ENCODE measurements at places on chromosomes 11 and 22.

DNA sequence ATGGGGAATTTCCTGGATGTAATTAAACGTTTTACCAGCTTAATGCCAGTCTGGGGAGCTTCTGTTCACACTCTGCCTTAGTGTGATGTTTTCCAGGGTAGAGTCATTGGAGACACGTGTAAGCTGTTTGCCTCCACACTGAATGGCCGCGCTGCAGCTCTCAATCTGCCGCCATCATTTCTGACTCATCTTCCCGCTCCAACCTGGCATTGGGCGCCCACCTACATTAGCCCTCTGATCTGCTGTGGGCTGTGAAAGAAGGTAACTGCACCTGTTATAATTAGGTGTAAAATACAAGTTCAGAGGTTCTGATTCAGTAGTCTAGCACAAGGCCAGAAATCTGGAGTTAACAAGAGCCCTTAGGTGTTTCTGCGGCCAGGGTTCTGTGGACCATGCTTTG, 54.6 kb downstream of the MN1 start:
- DNase-seq = no peak

- no peak for DNase-seq
Measured at GRCh38 chr11:112121981-112122615, 35.4 kb downstream of the SDHD start.

- no peak for DNase-seq
Measured at GRCh38 chr11:61333550-61334433, 764 bp downstream of the TKFC start.

- DNase-seq = peak; percentile 61
Measured at GRCh38 chr11:44611687-44612434, 46.4 kb downstream of the CD82 start.

DNA sequence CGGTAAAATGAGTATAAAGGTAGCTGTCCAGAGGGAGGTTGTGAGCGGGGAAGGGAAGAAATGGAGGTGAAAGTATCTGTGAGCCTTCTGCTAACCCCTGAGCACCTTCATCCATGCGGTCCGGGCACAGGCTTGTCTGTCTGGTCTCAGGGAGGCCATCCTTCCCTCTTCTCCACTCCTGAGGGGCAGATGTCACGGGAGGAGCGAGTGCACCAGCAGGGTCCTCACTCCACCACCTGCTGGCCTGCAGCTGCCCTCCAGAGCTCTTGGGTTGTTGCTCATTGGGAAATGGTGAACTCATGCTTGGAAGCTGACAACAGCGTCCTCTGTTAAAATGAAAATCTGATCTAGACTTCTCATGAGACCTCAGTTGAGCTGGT, 33.8 kb upstream of the WNT11 start:
- no peak for DNase-seq

All from T-helper 9 cell (primary cell).